ENCODE measurements at places on chromosomes 16 and 17. TPM values are rescaled to one million over a fixed set of nuclear protein-coding genes. Genes with fewer than 3 reads are reported as not detected.

- peak; percentile 40 for DNase-seq
Measured at GRCh38 chr16:51540259-51540658, 389.2 kb upstream of the SALL1 start.

- DNase-seq = peak; percentile 90
Measured at GRCh38 chr17:15920758-15921239, 24.1 kb upstream of the ADORA2B start.

DNA sequence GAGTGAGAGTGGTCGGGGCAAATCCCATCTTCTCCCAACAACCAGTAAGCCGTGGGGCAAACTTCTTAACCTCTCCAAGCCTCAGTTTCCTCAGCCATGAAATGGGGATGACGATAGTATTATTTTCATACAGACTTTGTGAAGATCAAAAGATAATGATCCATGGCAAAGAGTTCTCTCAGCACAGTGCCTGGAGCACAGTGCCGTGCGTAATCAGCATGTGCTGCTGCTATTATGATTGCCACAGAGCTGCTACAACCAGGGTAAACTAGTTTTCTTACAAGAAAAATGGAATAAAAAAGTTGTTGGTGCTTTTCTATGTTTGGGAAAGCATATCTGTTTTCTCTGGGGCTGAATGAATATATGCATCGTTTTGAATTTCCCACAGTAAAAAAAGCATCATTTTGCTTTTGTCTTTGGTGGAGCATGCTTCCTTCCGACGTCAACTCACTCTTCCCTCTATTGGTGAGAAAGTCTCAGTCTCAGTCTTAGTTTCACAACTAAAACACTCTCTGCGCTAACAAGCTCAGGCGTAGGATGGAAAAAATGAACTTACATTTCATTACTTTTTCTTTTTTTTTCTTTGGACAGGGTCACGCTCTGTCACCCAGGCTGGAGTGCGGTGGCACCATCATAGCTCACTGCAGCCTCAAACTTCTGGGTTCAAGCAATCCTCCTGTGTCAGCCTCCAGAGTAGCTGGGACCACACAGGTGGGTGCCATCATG, 37.2 kb downstream of the CDK5R1 start:
- DNase-seq = no peak

Gene NHLRC4
- total RNA-seq = not detected

- no peak for DNase-seq
Measured at GRCh38 chr16:48008011-48008525, 147.7 kb downstream of the ABCC12 start.

DNA sequence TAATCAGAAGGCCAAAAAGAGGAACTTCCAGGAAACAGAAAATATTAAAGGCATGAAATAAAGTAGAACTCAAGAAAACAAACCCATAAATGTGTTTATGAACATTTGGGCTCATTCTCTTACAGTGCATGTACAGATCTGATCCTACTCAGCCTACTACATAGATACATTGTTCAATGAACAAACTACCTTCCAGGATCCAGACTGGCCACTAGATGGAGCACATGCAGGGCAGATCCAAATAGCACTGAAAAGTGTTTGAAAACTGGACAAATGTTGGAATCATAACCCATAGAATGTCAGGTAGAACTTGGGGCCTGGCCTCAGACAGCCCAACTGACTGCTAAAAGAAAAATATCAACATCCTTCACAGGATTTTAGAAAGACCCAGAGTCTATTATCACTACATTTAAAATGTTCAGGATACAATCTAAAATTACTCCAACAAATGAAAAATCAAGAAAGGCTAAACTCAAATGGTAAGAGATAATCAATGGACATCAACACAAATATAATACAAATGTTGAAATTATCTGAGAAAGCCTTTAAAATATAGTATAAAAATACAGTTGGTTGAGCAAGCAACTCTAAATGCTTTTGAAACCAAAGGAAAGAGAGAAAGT, 122.4 kb upstream of the NUDT7 start:
- no peak for DNase-seq

GRCh38 chr17:17645961-17646360, 35.3 kb upstream of the RAI1 start:
- DNase-seq = no peak

Gene ADGRG3
- not detected for total RNA-seq

DNA sequence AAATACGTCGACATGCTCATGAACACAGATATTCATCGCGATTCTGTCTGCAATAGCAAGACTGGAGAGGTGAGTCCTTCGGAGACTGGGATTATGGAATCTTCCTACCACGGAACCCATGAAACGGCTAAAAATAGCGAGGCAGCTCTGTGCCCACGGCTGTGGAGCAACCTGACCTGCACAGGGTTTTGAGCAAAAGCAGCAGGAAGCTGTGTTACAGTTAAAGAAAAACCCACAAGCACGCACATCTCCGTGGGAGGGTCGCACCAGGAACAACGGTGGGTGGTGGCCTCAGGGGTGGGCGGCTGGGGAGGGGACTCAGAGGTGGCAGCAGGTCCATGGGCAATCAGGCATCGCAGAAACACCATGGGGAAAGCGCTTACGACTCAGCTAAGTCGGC, 24.8 kb downstream of the SLC38A10 start:
- DNase-seq = no peak

Gene DNAAF8
- total RNA-seq = 0.38 TPM

GRCh38 chr16:11232852-11233726, 22.9 kb downstream of the SOCS1 start:
- DNase-seq = no peak

- DNase-seq = no peak
Measured at GRCh38 chr16:19308392-19308791, 22.9 kb downstream of the CLEC19A start.

DNA sequence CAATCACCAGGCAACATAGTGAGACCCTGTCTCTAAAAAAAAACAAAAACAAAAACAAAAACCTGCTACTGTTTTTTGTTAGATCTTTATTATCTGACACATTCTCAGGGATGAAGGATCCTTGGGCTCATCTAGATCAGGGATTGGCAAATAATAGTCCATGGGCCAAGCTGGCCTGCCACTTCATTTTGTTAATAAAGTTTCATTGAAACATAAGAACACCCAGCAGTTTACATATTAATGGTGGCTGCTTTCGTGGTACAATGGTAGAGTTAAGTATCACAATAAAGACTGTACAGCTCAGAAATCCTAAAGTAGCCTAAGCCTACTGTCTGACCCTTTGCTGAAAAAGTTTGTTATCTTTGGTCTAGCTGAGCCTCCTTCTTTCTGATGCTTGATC, 32.9 kb upstream of the CLEC18A start:
- DNase-seq = no peak

Gene ACAP1
- not detected for total RNA-seq

- no peak for DNase-seq
Measured at GRCh38 chr16:63385714-63386432, 1349.6 kb upstream of the CDH8 start.

Gene DRC3
- not detected for total RNA-seq

- no peak for DNase-seq
Measured at GRCh38 chr16:19882186-19882585, 2.5 kb downstream of the GPRC5B start.

Gene CNTNAP4
- not detected for total RNA-seq

DNA sequence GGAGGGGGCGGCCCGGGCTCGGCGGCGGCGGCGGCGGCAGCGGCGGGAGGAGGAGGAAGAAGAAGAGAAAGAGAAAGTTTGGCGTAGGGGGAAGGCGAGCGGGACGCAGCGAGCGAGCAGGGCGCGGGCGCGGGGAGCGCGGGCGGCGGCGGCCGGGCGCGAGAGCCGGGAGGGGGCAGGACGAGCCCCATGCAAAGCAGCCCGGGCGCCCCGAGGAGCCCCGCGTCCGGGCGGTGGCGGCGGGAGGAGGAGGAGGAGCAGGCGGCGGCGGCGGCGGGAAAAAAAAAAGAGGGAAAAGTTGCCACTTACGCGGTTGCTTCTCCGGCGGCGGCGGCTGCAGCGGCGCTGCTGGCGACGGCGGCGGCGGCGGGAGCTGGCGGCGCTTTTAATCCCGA, 10.3 kb upstream of the ZFHX3 start:
- no peak for DNase-seq

GRCh38 chr17:21511363-21512195, 135.4 kb downstream of the KCNJ12 start:
- DNase-seq = peak; percentile 72

GRCh38 chr17:43860077-43860725, 13.2 kb downstream of the CD300LG start:
- no peak for DNase-seq

- no peak for DNase-seq
Measured at GRCh38 chr16:63717806-63718205, 1404.1 kb downstream of the CDH11 start.

- DNase-seq = peak; percentile 15
Measured at GRCh38 chr16:51175081-51175480, 24.0 kb upstream of the SALL1 start.

DNA sequence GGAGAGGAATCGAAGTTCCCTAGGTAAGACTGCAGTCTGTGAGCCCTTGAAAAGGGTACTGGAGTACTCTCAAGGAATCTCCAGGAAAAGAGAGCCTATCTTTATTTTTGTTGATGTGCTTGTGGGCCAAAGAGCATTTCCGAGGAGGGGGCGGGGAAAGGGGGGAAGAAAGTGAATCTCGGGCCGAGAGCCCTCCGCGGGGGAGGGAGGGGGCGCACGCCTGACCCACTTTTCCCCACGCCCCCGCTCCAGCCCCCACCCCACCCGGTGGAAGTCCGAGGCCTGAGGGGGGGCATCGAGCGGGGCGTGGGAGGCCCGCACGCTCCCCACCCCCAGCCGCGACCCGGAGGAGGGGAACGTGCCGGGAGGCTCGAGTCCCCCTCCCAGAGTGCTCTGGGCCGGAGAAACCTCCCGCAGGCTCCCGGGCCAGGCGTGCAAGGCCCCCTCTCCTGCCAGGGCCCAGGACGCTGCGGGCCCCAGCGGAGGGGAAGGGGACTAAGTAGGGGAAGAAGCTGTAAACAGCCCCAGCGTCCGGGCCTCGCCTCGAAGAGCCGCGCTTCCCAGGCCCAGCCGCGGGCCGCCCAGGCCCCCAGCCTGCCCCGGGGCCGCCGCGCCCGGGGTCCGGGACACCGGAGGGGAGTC, 444 bp downstream of the HELZ start:
- peak; percentile 69 for DNase-seq

DNA sequence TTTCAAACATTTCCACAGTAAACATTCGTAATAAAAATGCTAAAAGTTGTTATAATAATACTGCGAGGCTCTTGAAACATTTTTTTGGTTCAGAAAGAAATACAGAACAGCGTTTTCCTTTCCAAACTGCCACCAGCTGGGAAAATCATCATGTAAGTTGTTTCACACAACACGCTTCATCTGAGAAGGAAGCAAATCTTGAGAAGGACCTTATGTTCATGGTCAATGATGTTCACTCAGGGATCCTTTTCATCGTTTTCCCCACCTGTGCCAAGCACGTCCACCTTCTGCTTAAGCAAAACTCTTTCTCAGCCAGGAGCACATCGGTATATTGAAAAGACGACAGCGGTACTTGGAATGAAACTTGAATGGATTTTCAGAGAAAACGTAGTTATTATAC, 274.5 kb upstream of the ELAC2 start:
- no peak for DNase-seq

Gene CENPT
- 22.4 TPM for total RNA-seq

- no peak for DNase-seq
Measured at GRCh38 chr17:4973256-4974114, 5.9 kb upstream of the SPAG7 start.

Gene RPL23
- 817 TPM for total RNA-seq

DNA sequence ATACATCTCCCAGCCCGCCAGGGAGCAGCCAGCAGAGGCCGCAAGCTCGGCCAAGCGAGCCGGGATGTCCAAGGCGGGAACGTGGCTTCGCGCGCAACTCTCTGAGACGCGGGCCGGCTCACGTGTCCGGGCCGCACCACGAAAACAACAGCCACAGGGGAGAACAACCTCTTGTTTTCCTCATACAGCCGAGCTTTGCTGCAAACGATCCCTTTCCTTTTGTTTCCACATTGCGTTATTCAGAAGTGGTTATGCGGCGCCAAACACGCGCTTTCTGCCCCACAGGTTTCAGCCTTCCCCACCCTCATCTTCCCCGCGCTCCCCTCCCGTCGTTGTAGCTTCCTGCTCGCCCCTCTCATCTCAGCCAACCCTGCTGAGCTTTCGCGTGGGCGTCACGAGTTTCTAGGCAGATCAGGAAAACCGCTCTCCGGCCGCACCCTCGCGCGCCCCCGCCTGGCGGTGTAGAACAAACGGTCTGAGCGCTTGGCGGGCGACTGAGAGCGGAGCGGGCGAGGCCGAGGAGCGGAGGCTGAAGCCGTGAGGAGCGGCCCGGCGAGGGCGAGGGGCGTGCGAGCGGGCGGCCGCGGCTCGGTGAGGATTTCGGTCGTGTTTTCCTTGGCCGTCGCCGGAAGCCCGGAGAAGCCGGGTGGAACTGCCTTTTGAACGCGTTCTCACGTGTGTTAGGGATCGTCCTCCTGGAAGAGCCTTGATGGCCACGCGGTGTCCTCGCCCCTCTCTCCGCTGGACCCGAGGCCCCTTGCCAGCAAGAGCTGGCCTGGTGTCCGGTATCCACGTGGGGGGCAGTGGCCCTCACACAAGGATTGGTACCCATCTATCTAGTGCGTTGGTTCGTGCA, 6.6 kb upstream of the SMARCD2 start:
- DNase-seq = peak; percentile 83

Gene THRA
- 14.0 TPM for total RNA-seq

- DNase-seq = peak; percentile 78
Measured at GRCh38 chr16:85369741-85370528, 243.2 kb upstream of the GSE1 start.

Gene CLEC18B
- total RNA-seq = not detected

Gene KRT39
- not detected for total RNA-seq

GRCh38 chr17:50790618-50791017, 23.3 kb upstream of the ANKRD40CL start:
- DNase-seq = no peak

Gene CDRT15L2
- not detected for total RNA-seq

DNA sequence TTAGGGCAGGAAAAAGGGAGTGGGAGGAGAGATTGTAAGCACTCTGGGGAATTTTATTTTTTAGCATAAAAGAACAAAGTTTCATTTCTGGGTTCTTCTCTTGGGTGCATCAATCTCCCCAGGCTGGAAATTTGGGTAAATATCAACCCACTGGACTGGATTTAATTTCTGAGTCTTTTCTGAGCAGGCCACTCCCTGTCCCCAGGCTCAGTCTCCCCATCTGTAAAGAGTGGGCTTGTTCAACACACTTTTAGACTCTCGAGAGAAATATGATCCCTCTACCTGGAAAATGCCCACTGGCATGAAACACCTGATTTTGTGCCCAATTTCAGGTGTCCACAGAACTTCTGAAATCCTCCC, 617 bp upstream of the VTN start:
- DNase-seq = no peak
